Activated CD4-positive, CD25-positive, alpha-beta regulatory T cell treated with anti-CD3 and anti-CD28 coated beads, Interleukin-2, amount 50 U/mL, for 24 hours (primary cell): ENCODE measurements at places on chromosomes 6 and 20.

DNA sequence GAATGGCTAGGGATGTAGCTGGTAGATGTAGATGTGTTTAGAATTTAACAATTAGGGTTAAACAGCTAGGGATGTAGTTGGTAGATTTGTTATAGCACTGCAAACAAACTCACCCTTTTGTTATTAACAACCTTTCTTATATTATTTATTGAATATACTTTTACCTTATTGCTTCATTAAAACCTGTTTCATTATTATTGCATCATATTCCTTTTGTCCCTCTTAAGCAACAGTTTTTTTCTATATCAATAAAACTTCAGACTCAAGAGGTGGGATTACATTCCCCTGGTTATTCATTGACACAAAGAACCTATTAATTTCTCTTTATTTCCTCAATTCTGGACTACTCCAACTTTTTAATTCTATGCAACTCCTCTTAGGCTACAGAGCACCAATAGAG is 661.2 kb downstream of the EYS start:
- no peak for ATAC-seq

- ATAC-seq: no peak
Observed at GRCh38 chr6:166946125-166946524, 10.2 kb downstream of the RNASET2 start.

- ATAC-seq: no peak
Observed at GRCh38 chr6:73139681-73140383, 85.5 kb downstream of the KHDC1L start.

DNA sequence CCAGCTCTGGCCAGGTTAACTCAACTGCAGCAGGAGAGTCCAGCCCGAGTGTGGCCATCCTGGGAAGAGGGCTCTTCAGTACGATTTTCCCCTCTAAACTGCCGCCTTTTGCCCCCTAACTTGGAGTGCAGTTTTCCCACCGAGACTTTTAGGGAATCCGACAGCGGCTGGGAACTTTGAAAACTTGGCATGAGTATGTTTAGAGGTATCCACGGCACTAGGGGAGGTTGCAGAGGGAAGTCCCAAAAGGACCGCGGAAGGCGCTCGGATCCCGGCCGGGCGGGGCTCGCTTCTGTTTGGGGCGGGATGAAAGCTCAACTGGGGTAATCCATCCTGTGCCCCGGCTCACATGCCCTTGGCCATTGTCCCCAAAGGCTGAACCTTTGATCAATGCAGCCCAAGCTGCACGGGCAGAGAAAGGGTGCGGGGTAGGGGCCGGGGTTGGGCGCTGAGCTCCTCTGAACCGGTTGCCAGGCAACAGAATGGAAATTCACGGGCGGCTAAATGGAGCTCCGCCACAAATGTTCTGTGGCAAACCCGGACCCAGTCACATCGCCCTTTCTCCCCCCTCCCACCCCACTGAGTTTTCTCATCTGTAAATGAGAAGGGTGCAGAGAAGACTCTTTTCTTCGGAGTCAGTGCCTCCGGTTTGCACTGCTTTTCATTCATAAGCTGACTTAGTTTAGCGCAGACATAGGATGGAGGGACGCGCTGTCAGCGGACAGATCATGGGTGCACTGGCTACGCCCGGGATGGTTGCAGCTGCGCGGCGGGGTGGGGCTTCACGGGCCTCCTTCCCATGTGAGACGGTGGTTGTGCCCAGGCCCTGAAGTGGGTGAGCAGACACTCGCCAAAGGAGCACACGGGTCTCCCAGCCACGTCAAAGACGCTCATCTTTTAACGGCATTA is 2.3 kb downstream of the BMP6 start:
- no peak for ATAC-seq

DNA sequence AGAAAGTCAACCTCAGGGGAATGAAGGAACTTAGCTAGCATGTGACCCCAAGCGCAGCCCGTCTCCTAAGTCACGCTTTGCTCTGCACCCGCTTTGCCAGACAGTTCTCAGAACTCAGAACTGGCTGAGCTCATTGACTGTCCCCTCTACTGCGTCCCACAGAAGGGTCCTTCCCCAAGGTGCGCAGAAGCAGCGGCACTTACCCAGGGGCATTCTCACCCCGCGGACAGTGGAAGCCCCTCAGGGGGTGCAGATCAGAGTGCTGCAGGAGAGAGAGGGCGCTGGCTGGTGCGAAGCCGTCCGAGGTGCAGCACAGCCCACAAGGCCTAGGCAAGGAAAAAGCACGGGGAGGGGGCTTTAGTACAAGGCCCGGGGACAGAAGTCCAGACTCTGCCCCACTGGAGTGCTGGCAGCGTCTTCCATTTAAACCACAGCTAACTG is 807 bp downstream of the SNHG17 start:
- ATAC-seq: peak; percentile 25

DNA sequence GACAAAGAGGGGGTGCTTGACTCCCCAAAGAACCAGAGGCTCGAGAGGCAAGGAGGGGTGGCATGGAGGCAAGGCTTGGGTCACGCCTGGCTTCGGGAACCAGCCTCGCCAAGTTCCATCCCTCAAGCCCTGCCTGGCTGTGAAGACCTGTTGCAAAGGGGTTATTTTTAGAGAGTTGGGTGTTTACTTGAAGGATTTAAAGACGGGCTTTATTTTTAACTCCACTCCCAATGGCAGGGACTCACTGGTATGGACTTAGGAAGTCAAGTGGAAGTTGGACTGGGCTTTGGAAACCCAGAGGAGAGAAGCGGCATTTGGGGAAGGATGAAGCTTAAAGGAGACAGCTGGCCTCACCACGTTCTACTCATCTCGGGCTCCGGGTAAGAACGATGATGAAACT is 43.1 kb downstream of the JPH2 start:
- no peak for ATAC-seq

DNA sequence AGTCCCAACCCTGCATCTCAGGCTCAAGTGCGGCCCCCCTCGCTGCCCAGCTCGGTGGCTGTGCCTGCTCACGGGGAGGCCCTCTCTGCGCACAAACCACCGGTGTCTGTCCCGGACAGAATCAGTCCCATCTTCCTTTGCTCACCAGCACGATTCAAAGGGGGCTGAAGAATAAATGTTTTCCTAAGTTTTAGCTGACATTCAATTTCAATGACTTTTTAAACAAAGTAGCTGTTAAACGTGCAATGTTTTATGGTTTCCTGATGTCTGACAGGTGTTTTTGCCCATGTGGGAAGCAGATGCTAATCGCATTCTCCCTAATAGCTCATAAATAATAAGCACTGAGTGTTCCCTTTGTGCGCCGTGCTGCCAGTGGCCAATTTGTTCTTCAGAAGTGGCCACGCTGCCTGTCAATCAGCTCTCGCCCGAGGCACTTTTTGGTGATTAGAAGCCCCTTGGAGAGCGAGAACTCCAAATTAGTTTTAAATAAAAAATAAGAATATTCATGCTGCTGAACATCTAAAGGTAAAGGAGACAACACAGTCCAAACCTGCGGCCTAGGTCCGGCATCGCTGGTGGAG is 26.3 kb downstream of the BHLHE23 start:
- no peak for ATAC-seq

GRCh38 chr20:25310268-25310920 is 62.5 kb downstream of the PYGB start:
- peak; percentile 92 for ATAC-seq

- peak; percentile 25 for ATAC-seq
Observed at GRCh38 chr20:2451939-2452732, 18.5 kb downstream of the SNRPB start.

DNA sequence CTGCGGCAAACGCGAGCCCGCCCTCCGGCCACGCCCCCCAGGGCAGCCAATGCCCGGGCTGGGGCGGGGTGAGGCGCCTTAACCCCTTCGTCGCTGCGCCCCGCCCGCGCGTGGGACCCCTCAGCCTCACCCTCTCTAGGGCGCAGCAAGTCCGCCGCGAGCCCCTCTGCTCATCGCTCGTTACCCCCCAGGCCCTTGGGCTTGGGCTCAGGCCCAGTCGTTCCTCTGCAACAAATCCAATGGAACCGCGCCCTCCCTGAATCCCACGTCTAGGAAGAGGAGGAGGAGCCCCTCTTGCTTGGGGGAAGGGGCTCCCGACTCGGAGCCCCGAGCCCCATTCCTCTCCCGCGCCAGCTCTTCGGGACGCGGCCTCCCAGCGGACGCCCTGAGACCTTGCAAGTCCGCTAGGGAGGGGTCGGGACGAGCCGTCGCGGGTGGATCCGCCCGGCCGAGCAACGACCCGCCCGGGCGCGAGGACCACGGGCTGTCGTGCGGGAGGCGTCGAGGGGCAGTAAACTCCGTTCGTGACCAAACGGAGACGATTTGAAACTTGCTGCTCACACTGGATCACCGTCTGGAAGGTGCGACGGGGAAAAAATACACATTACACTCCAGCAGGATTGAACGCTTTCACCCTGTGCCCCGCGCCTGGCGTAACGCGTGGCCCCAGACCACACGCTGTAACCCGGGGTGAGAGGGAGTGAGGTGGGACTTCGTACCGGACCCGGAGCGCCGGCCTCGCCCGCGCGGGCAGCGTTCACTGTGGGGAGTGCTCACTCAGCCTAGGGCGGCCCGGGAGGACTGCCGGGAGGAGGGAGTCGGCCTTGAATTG is 477 bp upstream of the LZTS3 start:
- ATAC-seq: peak; percentile 94

DNA sequence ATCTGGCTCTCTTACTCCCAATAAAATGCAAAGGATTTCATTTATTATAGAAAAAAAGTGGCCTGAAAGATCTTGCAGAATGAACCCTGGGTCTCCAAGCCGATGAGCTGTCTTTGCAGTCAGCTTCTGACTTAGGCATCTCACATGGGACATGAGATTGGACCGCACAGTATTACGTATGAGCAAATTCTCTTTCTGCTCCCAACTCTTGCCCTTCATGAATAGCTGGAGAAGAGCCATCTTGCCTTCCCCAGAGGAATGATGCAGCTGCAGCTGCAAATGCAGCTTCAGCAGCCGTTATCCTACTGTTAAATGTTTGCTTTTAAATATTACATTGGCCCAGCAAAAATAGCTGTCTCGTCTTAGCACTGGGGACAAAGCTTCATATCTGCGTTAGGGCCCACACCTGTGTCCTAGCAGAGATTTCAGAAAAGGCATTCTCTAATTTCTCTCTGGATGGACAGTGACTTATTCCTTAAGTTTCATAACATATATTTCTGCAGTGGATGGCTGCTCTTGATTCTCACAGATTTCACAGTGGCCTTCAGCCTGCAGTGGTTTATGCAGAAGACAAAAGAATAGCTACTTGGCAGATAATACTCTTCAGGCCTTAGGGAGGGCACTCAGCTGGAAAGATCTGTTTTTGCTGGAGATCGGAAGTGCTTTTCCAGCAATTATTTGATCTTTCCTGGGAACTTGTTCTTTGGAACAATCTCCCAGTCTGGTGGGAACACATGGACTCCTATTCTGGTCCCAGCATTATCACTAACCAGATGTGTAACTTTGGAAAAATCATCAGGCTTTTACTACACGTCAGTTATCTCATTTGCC is 129.2 kb downstream of the FYN start:
- ATAC-seq: no peak

- ATAC-seq: no peak
Observed at GRCh38 chr6:34743625-34744293, 13.5 kb upstream of the SNRPC start.

- ATAC-seq: no peak
Observed at GRCh38 chr6:141260627-141261015, 872.1 kb upstream of the GJE1 start.

DNA sequence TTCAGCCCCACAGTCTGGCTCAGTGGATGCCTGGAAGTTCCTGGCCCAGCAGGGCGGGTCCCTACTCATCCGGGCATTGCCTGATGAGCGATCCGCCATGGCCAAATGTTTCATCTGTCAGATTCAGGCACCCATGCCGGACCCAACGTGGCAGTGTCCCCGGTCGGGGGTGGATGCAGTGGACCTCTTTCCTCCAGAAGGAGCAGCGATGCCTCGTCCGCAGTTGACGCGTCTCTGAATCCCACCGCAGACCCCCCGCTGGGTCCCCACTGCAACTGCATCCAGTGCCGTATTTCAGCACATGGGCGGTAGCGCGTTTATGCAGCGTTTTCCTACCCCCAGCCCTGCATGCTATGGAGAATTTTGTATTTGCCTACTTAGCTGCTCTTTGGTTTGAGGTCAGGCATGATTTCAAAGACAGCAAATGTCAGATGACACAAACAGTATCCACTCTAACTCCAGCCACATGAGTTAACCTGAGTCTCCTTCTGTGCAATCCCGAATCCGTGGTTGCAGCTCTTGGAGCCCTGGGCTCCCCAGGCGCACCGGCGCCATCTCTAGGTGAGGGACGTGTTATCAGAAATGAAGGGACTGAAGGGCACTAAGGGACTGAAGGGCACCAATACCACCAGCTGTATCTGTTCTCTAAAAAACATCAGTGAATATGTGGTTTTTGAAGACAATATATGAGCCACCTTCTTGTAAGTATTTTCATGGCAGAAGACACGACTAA is 72.6 kb upstream of the THBS2 start:
- no peak for ATAC-seq

DNA sequence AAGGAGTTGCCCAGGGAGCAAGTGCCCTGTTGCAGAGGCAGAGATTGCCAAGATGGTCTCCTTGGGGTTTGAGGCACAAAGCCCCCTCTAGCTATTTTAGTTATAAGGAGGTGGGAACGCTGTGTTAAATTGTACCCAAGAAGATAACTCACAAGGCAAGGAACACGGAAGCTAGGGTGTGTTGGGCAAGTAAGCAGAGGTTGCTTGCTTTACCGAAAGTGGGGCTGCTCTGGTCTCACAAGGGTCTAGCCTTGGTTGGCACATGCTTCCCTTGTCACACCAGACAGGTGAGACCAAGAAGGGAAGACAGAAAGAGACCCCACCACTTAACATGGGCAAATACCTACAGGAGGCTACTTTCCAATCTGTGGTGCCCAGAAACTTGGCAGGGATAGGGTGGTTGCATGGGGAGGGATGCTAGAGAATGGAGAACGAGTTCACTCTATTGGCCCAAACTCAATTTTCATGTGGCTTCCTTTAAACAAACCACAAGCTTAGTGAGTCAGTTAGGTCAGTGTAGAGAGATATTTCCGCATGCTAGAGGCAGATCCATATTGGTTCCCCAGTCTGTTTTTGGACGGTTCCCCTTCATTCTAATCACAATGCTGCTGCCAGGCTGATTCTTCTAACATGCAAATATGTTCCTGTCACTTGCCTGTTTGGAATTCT is 42.4 kb downstream of the PLAGL1 start:
- ATAC-seq: no peak

- no peak for ATAC-seq
Observed at GRCh38 chr6:145627451-145627850, 107.9 kb downstream of the EPM2A start.

- ATAC-seq: no peak
Observed at GRCh38 chr6:10849901-10850300, 11.6 kb upstream of the MAK start.

- ATAC-seq: peak; percentile 11
Observed at GRCh38 chr6:149566410-149567193, 427 bp downstream of the GINM1 start.

- ATAC-seq: no peak
Observed at GRCh38 chr6:40011844-40012243, 77.6 kb upstream of the MOCS1 start.
